Right ventricle myocardium inferior (tissue), 1 donor: ENCODE measurements at places on chromosomes 2 and 18.

- DNase-seq: no peak
These were observed 14.9 kb downstream of the PROKR1 start for GRCh38 chr2:68658266-68658665.

DNA sequence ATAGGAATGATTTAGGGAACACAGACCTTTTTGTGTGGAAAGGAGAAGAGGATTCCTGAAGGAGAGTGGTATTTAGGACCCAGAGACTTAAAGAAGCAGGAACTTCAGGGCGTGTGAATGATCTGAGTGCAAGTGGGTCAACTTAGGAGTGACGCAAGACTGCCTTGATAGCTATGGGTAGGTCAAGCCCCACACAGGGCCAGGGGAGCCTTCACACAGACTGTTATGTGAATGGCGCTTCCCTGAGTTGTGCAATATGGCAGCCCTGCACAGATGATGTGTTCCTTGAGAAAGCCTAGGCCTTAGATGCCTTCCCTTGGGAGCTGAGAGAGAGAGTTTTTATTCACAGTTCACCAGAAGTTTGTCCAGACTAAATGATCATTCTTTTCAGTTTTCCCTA, 47.1 kb upstream of the IGFBP5 start:
- DNase-seq: peak; percentile 84

DNA sequence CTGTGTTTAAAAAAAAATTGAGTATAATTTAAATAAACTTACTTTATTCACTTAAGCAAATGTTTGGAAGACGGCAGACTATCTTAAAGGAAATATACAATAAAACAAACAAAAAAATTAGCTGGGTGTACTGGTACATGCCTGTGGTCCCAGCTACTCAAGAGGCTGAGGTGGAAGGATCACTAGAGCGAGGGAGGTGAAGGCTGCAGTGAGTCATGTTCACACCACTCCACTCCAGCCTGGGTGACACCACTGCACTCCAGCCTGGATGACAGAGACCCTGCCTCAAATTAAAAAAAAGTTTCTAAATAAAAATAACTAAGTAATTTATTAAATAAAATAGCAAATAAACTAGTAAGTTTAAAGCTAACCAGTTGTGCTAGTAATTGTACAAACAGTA, 7.5 kb downstream of the PUM2 start:
- no peak for DNase-seq

- no peak for DNase-seq
These were observed 122.5 kb downstream of the FHOD3 start for GRCh38 chr18:36419900-36420531.

- no peak for DNase-seq
These were observed 7.2 kb downstream of the BOLL start for GRCh38 chr2:197777823-197778407.

DNA sequence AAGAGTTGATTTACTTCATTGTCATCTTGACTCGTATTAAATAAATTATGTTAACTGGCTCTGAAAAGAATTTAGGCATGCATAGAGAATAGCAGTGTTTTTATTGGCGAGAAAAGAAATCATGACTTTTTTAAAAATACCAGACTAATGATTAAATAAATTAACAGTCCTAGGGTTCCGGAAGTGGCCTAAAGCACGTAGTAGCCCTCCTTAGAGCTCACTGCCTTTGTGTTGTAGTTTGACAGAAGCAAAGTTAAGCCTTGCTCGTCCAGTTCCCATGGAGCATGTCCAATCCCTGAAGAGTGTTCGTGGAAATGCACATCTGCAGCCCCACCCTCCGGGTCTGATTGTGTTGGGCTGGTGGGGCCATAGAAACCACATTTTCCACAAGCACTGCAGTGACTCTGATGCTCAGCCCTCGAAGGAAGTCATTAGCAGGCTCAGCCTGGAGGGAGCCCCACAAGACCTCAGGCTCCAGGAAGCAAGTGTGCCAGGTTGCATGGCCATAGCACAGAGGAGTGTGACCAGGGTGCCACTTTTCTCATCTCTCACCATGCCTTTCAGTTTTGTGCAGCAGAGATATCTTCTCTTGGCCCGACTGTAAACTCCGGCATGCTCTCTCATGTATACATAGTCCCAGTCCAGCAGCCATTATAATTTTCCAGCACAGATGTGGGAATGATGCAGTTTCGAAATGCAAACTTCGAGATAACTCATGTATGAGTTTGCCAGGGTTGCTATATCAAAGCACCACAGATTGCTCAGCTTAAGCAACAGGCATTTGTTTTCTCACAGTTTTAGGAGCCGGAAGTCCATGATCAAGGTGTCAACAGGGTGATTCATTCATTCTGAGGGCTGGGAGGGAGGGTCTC, 188.6 kb upstream of the SH3BP4 start:
- DNase-seq: no peak

DNA sequence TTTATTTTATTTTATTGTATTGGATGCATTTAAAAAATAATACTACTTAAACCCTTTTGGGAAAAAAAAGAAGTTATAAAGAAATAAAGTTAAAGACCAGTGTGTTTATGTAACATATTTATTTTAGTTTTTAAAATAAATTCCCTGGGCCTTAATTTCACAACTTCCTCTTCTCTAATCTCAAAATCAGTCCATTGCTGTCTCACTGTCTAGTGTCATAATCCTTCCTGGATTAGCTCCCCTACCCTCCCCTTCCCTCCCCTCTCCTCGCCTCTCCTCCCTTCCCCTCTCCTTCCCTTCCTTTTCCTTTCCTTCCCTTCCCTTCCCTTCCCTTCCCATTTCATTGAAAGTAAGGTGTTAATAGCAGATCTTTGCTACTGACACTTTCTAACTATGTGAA, 40.3 kb upstream of the ZEB2 start:
- DNase-seq: no peak

DNA sequence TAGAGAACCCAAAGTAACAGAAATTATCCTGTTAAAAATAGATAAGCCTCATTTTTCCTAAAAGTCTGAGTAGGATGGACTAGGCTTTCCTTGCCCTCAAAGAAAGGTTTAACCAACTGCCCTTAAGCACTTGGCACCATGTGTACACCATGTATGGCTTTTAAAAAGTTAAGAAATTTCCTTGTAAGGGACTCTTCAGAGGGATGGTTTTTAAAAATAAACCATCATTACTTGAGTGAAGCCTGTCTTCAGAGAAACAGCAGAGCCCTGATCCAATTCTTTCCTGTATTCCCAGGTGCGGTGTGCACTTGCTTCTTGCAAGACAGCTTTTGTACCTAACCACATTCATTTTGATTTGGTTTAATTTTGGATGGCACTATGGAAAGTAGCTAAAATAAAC, 1.1 kb upstream of the NEMP2 start:
- no peak for DNase-seq

DNA sequence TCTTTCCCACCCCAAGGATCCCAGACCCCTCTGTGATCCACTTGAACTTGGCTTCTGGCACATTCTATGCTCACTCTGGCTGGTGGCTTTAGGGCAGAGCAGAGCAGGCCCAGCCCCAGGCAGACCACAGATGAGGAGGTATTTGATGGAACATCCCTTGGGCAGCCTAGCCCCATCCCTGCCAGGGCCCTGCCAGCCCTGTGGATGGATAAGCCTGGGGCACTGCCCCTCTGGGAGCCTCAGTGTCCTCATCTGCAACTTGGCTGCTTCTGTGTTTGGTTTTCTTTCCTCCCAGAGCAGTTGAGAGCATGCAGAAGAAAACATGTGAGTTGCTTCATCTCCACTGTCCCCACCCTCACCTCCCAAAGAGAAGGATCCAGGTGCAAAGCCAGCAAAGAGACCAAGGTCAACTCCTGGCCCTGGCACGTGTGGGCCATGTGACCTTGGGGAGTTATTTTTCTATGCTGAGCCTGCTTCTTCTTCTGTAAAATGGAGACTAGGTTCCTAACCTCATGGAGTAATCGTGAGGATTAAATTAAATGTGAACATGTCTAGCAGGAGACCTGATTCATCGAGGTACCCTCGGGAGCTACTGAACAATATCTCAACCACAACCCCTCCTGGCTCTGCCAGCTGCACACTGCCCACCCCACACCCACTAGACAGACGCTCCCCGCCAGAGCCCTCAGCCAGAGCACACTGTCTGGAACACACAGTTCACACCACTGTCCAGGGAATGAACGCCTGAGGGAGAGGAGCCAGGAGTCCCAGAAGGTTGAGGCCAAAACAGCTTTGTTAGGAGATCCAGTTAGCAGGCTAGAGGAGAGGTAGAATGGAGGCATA, 14.6 kb upstream of the TNS1 start:
- no peak for DNase-seq

DNA sequence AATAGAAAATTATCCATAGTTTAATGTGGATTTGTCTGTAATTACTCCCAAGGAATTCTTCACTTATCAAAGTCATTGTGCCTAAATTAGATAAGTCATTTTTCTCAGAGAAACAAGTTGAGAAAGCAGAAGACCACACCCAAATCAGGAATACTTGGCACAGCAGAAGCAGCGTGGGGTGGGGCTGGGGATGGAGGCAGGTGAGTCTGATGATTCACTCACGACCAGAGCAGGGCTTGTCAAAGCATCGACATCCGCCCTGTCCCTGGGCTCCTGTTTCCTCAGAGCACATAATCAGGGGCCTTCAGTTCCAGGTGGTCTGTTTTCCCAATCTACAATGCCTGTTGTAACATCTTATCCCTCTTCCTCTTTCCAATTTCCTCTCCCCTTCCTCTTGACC, 31.5 kb upstream of the COLEC12 start:
- no peak for DNase-seq

DNA sequence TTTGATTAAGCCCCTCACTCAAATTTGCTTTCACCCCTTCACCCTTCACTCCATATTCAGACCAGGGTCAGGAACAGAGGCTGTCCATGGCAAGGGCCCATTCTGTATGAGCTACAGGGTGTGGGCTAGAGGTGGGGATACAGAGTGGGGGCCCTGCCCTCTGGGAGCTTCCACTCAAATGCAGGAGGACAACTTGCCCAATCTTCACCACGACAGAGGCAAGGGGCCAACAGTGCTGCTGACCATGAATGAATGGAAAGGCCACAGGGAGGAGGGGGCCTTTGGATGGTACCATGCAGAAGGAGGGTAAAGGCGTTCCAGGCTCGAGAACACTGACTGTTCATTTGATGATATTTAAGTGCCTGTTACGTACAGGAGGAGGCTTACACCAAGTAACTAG, 22.8 kb downstream of the ADRA2B start:
- DNase-seq: no peak

DNA sequence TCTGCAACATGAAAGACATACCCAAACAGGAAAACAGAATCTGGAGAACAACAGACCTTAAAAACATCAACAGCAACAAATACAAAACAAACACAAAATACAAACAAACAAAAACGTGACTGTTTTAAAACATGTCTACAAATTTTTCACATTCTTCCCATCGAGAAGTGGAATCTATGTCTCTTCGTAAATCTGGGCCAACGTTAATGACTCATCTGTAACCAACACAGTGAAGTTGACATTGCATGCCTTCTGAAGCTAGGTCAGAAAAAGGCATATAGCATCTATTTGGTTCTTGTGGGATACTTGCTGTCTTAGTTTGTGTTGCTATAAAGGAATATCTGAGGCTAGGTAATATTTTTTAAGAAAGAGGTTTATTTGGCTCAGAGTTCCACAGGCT, 269.0 kb upstream of the FBXO11 start:
- no peak for DNase-seq

DNA sequence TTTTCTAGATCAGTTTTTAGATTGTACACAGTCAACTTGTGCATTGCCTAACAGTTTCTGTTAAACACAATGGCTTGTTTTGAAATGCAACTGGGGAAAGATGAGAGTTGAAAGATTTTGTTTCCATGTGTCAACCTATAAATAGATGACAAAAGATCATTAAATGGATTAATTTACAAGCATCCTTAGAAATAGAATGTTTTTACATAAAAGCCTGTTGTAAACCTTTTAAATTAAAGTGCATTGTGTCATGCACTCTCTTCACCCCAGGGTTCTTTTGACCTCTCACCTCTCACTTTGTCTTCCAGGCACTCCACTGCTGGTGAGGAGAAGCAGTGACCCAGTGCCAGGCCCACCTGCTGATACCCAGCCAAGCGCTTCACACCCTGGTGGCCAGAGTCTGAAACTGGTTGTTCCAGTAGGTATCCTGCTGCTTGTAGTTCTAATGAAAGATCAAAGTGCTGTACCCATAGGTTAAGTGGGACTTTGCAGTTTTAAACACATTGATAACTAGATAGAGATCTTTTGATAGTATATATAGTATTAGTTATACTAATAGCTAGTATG, 502.1 kb downstream of the PARD3B start:
- no peak for DNase-seq

GRCh38 chr18:77360315-77361190, 110.9 kb downstream of the GALR1 start:
- no peak for DNase-seq

DNA sequence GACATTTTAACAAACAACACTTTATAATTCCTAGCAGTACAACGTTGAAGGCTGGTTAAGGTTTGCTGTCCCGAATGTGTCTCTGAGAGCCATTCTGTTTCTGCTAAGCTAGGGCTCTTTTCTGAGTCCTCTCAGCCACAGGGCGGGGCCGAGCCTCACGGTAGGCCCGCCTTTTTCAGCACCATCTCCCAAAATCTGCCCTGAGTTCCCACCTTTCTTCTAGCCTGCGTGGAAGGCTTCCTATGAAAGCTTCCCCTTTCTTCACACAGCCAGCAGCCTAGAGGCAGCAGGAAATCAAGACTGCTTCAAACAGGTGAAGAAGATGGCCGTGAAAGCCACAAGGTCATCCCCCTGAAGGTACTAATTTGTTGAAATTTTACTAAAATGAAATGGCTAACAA, 255.5 kb downstream of the CDH2 start:
- no peak for DNase-seq

- DNase-seq: no peak
These were observed 55.5 kb upstream of the ALKAL2 start for GRCh38 chr2:343355-343754.

DNA sequence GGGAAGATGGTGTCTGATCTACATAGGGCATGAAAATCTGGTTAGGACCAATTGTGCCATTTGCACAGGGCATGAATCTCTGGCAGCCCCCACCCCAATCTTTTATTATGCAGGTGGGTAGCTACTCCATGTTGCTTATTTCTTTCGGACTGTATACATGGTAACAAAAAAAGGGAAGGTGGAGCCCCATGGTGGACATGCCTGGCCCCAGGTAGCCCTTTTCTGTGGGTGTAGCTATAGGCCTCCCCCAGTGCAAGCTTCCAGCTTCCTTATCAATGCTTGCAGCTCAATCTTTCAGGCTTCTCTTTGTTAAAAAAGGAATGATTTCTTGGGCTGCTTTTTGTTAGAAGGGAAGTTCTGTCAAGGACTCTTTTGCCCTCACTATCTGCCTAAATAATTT, 14.3 kb upstream of the UXS1 start:
- DNase-seq: no peak

- DNase-seq: peak; percentile 23
These were observed 29.6 kb downstream of the IGFBP5 start for GRCh38 chr2:216665717-216666116.

DNA sequence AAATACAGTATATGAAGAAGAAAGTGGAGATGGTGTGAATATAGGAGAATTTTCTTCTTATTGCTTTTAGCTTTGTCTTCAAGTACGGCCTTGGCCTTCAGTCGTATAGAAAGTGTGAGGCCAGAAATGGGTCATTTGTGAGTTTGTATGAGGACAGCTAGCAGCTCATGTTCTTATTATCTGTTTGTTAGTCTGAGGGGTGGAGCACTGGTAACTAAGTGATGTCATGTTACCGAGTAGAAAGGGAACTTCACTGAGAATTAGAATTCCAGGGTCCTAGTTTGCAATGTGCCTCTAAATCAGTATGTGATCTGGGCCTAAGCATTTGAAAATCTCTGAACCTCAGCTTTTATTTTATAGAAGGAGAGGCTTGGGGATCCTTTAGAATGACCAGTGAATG, 588.6 kb downstream of the NRXN1 start:
- no peak for DNase-seq
